Midbrain (tissue), 1 donor: ENCODE measurements at places on chromosomes 7 and 10.

DNA sequence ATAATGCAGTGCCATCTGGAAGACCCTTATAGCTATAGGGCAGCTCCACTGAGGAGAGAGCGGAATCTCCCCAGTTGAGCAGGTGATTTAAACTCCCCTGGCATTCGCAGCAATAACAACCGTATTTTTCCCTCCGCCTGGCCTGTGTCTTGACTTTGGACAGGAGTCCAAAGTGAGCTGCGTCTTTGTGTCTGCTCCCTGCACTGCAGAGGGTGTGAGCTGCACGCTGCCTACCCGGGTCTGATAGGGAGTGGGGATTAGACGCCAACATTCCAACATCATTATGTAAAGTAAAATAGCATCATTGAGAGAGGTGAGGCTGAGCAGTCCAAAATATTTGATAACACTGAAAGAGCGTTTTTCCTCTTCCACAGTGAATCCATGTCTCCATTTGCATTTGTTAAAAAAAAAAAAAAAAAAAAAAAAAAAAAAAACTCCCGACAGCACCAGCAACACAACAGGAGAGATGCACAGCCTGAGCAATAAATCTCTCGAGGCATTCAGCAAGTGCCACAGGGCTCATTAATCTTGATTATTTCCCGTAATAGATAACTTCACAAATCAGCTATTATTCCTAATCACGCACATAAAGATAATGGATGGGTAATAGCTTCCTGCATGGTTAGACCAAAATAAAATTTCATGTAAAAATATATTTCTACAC, 68.6 kb downstream of the CELF2 start:
- DNase-seq: no peak

GRCh38 chr10:43371418-43371817, at the start of gene FXYD4:
Gene FXYD4 (plus strand): TSS chr10:43371636. CDS start chr10:43373747, 2,111 bp downstream.
- DNase-seq: no peak

GRCh38 chr7:156423876-156424275, 216.7 kb upstream of the RNF32 start:
- no peak for DNase-seq

- DNase-seq: no peak
These were observed 18.4 kb downstream of the PTPRN2 start for GRCh38 chr7:158568974-158569857.
